ENCODE measurements at places on chromosomes 2 and 18.

- peak; percentile 75 for DNase-seq
Observed at GRCh38 chr2:73333564-73333963, 40.2 kb upstream of the EGR4 start.

GRCh38 chr18:23981369-23981980 is 33.1 kb upstream of the TTC39C start:
- no peak for DNase-seq

DNA sequence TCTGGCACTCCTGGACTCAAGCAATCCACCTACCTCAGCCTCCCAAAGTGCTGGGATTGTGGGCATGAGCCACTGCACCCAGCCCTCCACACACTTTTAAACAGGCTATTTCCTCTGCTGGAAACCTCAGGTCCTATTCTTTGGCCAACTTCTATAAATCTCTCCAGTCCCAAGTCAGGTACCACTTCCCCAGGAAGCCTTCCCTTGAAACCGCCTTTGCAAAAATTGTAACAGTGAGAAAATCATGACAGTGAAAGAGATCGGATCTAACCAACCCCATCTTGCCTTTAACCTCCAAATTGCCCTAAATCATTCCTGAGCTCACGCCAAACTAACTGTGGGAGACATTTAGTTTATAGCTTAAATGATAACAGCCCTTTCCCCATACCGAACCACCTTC is 67.3 kb upstream of the CABLES1 start:
- no peak for DNase-seq

GRCh38 chr2:20208476-20208859 is 16.5 kb downstream of the SDC1 start:
- DNase-seq: no peak

- DNase-seq: no peak
Observed at GRCh38 chr2:207487650-207488311, 42.0 kb upstream of the CREB1 start.

GRCh38 chr2:130913891-130914290 is 77.2 kb downstream of the ARHGEF4 start:
- no peak for DNase-seq

GRCh38 chr2:31729065-31729439 is 148.3 kb upstream of the SRD5A2 start:
- no peak for DNase-seq

GRCh38 chr2:47064106-47064505 is 91.0 kb downstream of the STPG4 start:
- no peak for DNase-seq

GRCh38 chr18:74980669-74981068 is 228.3 kb downstream of the PTGR3 start:
- no peak for DNase-seq

GRCh38 chr2:117856415-117857210 is 42.1 kb downstream of the DDX18 start:
- DNase-seq: no peak

- no peak for DNase-seq
Observed at GRCh38 chr2:35932276-35932963, 423.2 kb upstream of the CRIM1 start.

DNA sequence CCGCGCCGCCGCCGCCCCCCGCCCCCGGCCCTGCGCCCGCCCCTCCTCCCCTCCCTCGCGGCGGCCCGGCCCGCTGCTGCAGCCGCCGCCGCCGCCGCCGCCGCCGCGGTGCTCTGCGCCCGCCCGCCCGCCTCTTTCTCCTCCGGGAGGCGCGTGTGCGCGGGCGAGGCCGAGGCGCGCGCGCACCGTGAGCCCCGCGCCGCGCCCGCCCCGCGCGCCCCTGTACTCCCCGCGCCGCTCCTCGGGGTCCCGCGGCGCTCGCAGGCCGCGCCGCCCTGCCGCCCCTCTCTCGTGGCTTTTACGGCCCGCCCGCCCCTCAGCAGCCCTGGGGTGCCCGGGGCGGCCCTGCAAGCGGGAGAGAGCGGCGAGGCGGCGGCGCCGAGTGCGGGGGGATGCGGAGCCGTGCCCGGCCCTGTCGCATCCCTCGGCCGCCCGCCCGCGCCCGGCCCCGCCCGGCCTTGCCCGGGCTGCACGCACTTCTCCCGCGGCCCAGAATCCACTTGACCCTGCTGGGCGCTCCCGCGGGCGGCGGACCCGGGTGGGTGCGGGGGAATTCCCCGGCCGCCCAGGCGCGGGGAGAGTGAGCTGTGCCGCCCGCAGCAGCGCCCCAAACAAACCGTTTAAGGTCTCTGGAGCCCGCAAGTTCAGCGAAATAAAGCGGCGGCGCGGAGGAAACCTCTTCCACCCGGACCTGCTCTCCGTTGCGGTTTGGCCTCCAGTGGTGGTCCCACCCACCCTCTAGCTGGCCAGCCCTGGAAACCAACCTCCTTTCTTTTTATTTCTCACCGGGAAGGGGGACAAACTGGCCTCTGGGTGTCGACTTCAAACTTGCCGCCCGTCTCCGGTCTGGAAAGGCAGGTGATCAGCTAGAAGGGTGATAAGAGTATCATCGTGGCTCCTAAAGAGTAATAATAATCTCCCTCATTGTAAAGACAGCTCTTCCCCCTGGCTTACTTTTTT is 37.4 kb downstream of the AFF3 start:
- DNase-seq: peak; percentile 40

- DNase-seq: no peak
Observed at GRCh38 chr18:64710105-64710861, 561.4 kb upstream of the LINC00305 start.

GRCh38 chr2:46096260-46096659 is 200.9 kb upstream of the EPAS1 start:
- no peak for DNase-seq

GRCh38 chr2:160224060-160224459 is 24.0 kb upstream of the ITGB6 start:
- DNase-seq: no peak

- no peak for DNase-seq
Observed at GRCh38 chr2:217357886-217358620, 498.2 kb upstream of the TNP1 start.

- peak; percentile 83 for DNase-seq
Observed at GRCh38 chr2:55049043-55049820, 1.0 kb downstream of the RTN4 start.

GRCh38 chr18:49597157-49597931 is 35.5 kb downstream of the LIPG start:
- peak; percentile 18 for DNase-seq

GRCh38 chr2:224565452-224566035 is 19.6 kb downstream of the CUL3 start:
- no peak for DNase-seq

DNA sequence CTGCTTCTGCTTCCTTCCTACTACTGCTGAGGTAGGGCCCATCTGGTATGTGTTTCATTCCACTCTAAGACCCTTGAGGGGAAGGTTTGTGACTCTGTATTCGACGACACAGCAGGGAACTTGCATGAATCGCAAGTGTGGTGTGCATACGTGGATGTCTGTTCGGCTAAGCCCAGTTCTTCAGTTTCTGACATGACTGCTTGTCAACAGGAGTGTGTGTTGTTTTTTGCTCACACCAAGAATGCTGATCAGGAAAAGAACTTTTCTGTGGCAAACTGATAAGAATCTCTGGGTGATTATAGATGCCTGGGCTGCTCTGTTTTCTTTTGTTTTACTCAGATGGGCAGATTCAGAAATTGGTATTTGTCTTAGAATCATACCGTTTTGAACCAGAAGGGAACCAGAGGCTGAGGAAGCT is 22.0 kb downstream of the TNFRSF11A start:
- DNase-seq: no peak

DNA sequence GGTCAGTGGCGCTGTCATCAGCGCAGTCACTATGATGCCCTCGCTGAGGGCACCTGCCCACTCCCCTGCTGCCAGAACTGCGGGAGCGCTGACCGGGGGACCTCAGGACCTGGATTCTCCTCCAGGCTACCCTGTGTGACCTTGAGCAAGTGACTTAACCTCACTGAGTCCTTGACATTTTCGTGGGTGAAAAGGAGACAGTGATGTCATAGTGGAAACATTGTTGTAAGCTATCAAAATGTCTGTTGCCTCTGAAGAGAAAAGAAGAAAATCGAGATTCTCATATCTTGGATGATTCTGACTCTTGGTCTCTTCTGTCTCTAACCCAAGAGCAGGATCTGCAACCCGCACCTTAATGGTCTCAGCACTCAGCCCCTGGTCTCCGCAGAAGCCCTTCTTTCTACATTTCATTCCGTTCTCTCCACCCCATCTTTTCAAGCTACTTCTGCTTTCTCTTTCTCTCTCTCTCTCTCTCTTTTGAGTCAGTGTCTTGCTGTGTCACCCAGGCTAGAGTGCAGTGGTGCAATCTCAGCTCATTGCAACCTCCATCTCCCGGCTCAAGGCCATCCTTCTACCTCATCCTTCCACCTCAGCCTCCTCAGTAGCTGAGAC is 978 bp upstream of the TUBA4A start:
- no peak for DNase-seq

DNA sequence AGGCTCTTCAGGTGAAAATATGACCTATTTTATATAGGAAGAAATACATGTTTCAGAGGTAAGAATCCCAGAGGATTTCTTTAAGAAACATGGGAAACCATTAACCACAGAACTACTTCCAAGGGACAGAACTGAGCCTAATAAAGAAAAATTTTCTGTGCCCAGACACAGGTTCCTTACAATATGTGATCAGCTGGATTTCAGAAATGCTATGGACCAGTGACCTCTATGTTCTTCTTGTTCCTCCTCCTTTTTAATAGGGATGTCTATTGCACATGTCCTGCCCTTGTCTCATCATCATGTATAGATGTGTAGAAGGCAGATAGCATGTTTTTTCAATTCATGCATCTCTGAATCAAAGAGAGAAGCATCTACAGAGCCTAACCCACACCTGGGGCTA is 836.6 kb downstream of the RNF144A start:
- no peak for DNase-seq

DNA sequence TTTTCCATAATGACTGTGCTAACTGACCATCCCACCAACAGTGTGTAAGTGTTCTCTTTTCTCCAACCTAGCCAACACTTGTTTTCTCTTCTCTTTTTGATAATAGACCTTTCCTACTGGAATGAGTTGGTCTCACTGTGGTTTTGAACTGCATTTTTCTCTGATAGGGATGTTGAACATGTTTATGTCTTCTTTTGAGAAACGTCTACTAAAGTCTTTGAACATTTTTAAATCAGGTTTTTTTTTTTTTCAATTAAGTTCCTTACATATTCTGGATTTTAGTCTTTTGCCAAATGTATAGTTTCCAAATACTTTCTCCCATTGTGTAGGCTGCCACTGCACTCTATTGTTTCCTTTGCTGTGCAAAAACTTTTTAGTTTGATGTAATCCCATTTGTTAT is 405.5 kb upstream of the FIGN start:
- no peak for DNase-seq

DNA sequence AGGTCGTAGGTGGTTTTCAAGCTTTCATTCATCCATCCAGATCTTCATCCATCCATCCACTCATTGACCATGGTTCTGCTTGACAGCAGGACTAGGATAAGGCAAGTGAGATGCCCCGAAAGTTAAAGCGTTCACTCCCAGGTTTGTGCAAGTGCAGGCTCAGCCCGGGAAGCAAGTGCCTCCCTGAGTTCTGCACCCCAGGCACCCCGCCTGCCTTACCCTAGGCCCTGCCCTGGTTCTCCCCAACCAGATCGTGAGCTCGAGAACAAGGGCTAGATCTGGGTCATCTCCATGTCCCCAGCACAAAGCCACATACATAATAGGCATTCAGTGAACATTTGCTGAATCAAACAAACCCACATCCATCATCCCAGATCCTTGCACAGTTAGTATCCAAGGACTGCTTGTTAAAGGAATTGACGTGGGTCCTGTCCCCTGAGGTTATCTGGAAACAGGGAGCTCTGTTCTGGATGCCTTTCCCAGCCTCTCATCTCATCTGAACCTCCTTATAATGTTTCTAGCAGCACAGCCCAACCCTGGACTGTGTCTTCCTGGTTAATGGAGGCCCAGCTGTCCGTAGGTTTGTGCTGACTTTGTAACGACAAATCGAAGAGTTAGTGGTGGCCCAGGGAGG is 116.1 kb upstream of the GPC1 start:
- no peak for DNase-seq

Data from NCI-H2081 (cell line).